ENCODE measurements at places on chromosomes 4 and X.

DNA sequence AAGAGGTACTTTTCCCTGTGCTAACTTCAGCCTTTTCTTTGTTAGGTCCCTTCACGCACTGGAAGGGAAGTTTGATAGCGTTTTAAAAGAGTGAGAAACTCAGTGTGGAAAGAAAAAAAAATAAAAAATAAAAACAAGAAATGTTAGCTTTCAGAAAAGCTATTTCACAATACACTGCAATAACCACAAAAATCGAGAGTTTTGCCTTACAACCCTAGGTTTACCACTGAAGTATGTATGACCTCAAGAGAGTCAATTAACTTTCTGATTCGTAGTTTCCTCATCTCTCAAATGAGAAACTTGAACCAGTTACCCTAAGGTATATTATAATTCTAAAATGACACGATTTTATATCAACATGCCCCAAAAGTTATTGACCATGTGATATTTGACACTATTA is 93.9 kb upstream of the JADE1 start:
- H3K4me3 ChIP-seq, result no peak overlapping the region
- no peak for DNase-seq
- no peaks in the 10 kb centered on the region for H3K36me3 ChIP-seq
- H3K27ac ChIP-seq, result no peak overlapping the region
- peaks cover 4% of the 10 kb centered on the region for H3K4me1 ChIP-seq

DNA sequence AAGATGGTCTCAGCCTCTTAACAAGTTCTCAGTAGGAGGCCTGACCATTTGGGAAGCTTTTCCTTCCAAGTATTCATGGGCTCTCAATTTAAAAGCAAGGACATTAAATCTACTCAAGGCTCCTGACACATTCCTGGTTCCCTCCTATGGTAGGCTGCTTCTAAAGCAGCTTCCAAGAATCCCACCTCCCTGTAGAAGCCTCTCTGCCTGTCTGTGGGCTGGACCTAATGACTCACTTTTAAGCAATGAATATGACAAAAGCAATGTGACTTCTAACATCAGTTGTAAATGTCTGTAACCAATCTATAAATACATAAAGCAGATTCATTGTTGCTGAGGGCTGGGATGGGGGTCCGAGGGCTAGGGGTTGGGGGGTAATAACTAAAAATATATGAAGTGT is 99.5 kb upstream of the FAM9B start:
- no peak for DNase-seq
- peaks cover 34% of the 10 kb centered on the region for H3K4me1 ChIP-seq
- no peak overlapping the region for H3K27ac ChIP-seq
- H3K27me3 ChIP-seq, result no peaks in the 10 kb centered on the region

DNA sequence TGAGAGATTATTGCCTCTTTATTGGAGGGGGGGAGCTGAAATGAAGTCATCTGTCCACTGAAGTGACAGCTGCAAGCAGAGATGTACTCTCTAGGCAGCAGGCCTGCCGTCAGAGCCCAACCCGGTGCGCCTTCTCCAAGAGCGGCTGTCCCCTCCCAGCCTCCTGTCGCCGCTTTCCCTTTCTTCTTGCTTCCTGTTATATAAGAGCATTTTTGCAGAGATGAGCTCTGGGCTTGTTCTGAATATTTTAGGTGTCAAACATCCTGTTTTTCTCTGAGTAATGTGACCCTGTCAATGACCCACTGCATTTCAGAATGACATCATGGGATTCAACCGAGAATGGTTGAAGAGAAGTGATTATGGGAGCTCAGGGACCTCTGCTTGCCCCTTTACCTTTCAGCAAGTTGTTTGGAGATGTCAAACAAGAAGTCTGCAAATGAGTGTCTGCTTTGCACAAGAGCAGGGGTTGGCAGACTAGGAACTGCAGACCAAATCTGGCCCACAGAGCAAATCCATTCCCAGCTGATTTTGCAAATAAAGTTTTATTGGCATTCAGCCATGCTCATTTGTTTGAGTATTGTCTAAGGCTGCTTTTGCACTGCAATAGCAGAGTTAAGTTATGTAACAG is 79.9 kb downstream of the SLC9A6 start:
- no peak overlapping the region for H3K27ac ChIP-seq
- DNase-seq, result no peak
- H3K4me1 ChIP-seq, result peaks cover 17% of the 10 kb centered on the region
- H3K27me3 ChIP-seq, result peaks cover 32% of the 10 kb centered on the region
- H3K4me3 ChIP-seq, result no peak overlapping the region

DNA sequence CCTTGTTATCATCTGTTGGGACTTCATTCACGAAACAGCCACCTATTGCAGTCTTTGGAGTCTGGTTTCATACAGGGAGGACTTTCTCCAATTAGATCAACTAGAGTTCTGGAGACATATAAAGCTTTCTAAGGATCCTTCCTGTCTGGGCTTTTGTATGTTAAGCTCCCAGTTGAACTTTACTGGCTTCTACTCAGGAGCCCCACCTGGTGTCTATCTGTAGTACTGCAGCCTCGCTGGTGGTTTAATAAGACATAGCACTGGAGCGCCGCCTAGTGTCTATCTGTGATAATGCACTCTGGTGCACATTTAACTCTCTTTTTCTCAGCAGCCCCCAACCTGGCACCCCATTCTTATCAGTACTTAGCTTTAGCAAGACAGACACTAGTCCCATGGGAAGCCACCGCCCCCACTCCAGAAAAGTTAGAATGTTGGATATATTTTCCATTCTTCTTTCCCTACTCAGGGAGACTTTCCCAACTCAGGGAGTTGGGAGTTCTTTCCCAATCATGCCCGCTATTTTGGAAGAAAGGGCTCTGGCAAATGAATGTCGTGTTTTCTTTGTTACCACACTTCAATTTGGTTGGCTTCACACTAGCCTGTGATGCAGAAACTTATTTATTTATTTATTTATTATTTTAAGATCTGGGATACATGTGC is 36.9 kb upstream of the SYTL4 start:
- no peak overlapping the region for H3K27ac ChIP-seq
- no peak overlapping the region for H3K4me3 ChIP-seq
- no peaks in the 10 kb centered on the region for H3K4me1 ChIP-seq

GRCh38 chrX:29726811-29727210 is 488.6 kb upstream of the MAGEB2 start:
- peaks cover 11% of the 10 kb centered on the region for H3K27me3 ChIP-seq
- H3K4me1 ChIP-seq, result no peaks in the 10 kb centered on the region
- H3K27ac ChIP-seq, result no peak overlapping the region
- no peaks in the 10 kb centered on the region for H3K36me3 ChIP-seq
- DNase-seq, result no peak

Data from activated T-cell treated with anti-CD3 and anti-CD28 coated beads, Interleukin-2, amount 50 U/mL, for 24 hours (primary cell).